GM04503 (cell line): ENCODE measurements at places on chromosomes 12 and 14.
A peak's percentile ranks its signal among the peaks of the same experiment; 100 is the strongest.

- no peak for DNase-seq
These were observed 106.1 kb upstream of the FSCB start for GRCh38 chr14:44613061-44613712.

DNA sequence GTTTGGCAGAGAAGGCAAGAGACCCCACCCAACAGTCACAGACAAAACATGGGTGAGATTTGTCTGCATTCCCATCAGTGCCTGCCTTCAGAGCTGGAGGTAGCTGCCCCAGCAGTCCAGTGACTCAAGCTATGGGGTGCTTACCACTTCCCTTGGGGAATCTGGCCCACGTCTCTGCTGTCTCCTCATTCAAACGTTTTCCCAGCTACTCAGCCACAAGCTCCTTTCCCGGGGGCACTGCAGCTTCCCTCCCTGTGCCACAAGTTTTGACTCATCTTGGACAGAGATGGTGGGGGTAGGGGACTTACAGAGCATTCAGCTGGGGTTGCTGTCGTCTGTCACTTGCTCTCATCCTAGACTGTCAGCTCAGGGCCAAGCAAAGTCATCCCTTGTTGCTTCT, 66.6 kb downstream of the FBXL14 start:
- DNase-seq = peak; percentile 82

GRCh38 chr14:88798156-88798555, 5.4 kb upstream of the EML5 start:
- no peak for DNase-seq

- no peak for DNase-seq
These were observed 339.0 kb downstream of the CACNA1C start for GRCh38 chr12:2391740-2392331.

DNA sequence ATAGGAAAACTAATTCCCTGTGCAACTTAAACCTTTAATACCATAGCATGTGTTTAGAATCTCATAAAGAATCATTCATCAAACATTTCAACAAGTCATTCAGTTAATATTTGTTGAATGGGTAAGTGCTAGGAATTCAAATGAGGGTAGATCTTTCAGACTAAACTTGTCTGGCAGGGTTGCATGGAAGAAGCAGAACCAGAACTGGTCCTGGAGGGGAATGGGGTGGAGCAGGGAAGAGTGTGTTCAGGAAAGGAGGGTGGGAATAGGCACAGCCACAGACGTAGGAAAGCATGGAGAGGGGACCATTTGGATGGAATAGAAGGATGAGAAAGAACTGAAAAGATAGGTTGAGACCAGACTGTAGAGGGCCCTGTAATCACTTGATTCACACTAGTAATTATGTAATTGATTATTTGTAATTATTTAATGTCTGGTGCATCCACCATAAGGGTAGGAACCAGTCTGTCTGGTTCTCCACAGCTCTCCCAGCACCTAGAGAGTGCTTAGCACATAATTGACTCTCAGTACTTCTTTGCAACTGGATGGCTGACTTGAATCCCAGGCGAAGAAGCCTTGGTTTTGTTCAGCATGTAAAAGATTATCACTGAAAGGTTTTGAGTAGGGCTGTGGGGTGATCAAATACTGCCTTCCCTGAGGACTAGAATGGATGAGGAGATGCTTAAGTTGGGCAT, 3.0 kb upstream of the MAP3K9 start:
- no peak for DNase-seq

GRCh38 chr14:75513911-75514672, 8.2 kb upstream of the BATF start:
- no peak for DNase-seq

GRCh38 chr12:125922330-125922729, 857.1 kb downstream of the AACS start:
- DNase-seq = no peak

DNA sequence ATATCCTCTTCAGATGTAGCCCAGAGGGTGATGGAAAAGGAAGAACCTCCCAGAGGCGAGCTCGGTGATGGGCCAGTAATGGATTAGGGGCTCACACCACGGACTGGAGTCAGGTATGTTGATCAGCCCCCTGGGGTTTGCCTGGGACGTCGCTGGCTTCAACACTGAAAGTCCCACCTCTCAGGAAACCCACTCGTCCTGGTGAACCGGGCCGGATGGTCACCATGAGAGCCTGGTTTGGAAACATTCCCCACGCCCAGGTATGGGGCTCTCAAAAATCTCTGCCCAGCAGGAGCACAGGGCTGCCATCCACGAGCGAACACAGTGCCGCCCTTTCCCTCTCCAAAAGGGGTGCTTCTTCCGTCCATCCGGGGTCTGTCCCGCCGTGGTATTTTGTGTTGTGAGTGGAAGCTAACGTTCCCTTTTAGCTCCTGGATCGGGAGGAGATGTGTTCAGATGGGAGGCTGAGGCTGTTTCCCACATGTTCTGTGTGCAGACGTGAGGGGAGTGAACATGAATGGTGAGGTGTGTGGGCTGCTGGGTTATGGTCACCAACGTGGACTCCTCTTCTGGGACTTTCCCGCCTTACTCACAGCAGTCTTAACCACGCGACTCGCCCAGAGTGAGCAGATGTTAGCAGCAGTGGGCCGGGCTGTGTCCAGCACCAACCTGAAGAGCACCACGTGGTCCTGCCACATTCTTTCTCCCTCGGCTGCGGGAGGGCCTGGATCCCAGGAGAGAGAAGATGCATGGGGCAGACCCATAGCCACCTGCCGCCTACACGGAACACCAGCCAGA, 139.2 kb downstream of the KIF26A start:
- DNase-seq = no peak

- no peak for DNase-seq
These were observed 412.4 kb downstream of the PCNX1 start for GRCh38 chr14:71319666-71320065.

DNA sequence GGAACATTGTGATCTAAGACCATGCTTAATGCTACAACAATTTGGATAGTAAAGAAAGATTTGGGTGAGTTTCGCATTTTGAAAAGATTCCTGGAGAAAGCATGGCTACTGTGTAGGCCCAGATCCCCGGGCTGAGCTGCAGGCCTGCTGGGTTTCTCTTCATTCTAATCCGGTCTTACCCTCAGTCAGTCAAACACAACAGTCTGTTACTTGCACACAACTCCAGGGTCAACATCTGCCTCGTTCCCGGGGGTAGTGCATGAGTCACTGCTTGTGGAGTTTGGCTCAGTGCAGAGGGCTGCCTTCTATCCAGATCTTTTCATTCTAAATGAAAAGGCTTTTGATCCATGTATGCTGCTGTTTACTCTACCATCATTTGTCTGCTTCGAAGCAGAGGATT, 60.4 kb upstream of the SEL1L start:
- DNase-seq = no peak

GRCh38 chr12:105338966-105339365, 8.5 kb downstream of the C12orf75 start:
- no peak for DNase-seq

- no peak for DNase-seq
These were observed 20.0 kb downstream of the DDX51 start for GRCh38 chr12:132123970-132124765.

- peak; percentile 41 for DNase-seq
These were observed 3.2 kb downstream of the MGST1 start for GRCh38 chr12:16350682-16351081.
